ENCODE measurements at places on chromosomes 7 and 10.

DNA sequence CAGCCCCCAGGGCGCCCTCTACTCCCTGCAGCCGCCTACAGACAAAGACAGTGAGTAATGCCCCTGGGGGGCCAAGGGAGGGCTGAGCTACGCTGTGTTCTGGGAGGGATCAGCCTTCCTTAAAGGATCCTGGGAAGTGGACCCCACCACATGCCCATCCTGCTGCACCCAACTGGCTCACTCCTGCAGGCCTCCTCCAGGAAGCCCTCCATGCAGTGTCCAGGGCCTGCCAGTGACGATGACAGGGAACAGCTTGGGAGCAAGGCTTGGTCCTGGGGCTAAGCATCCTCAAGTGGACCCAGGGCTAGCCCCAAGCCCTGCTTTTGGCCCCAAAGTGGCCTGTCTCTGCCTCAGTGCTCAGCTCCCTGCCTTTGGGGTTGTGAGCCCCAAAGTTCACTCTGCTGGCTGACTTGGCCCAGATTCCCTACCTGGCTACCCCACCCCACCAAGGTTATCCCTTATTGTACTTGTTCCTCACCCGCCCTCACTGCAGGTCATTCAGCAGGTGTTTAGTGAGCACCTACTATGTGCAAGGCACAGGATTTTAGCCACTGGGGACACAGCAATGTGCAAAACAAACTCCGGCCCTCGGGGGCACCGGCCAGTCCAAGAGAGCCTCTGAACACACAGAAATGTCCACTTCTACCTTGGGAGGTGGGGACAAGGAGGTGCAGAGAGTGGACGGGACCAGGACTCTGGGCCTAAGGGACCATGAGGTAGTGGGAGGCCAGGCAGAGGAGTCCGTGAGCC is 83.5 kb downstream of the MYL10 start:
- DNase-seq = no peak

- DNase-seq = no peak
Observed at GRCh38 chr7:148356303-148356702, 234.3 kb upstream of the C7orf33 start.

- DNase-seq = no peak
Observed at GRCh38 chr7:100687751-100688300, 6.2 kb downstream of the GIGYF1 start.

GRCh38 chr10:22681783-22682183 is 32.6 kb downstream of the PIP4K2A start:
- DNase-seq = no peak

Measured in HS-27A (cell line).